ENCODE measurements at places on chromosomes 5 and 9. TPM values are rescaled to one million over a fixed set of nuclear protein-coding genes. Genes with fewer than 3 reads are reported as not detected.
A peak's percentile ranks its signal among the peaks of the same experiment; 100 is the strongest.

DNA sequence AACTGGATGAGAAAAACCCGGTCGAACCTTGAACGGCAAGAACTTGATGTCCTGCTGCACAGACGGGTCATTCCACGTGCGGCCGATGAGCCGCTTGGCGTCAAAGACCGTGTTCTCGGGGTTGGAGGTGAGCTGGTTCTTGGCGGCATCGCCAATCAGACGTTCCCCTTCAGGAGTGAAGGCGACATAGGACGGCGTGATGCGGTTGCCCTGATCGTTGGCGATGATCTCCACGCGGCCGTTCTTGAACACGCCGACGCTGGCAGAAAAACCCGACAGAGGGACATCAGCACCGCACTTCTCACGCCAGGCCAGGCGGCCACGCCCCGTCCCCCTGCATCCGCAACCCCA lies 519 bp downstream of the HSPA5 start:
- DNase-seq, result no peak

Gene MGAT1
- total RNA-seq, result 56.5 TPM

GRCh38 chr9:77839459-77840140 lies 191.5 kb upstream of the GNA14 start:
- DNase-seq, result no peak

Gene DCTN4
- 66.4 TPM for total RNA-seq

- no peak for DNase-seq
Measured at GRCh38 chr9:95063300-95063699, 254.2 kb downstream of the FANCC start.

GRCh38 chr9:93266521-93267001 lies 82.6 kb downstream of the WNK2 start:
- no peak for DNase-seq

GRCh38 chr5:122150215-122150614 lies 20.9 kb downstream of the ZNF474 start:
- no peak for DNase-seq

Gene ZNF618
- total RNA-seq, result 2.9 TPM

- no peak for DNase-seq
Measured at GRCh38 chr5:145598983-145599382, 236.2 kb downstream of the PRELID2 start.

GRCh38 chr5:60803712-60804111 lies 40.4 kb downstream of the ELOVL7 start:
- DNase-seq, result no peak

DNA sequence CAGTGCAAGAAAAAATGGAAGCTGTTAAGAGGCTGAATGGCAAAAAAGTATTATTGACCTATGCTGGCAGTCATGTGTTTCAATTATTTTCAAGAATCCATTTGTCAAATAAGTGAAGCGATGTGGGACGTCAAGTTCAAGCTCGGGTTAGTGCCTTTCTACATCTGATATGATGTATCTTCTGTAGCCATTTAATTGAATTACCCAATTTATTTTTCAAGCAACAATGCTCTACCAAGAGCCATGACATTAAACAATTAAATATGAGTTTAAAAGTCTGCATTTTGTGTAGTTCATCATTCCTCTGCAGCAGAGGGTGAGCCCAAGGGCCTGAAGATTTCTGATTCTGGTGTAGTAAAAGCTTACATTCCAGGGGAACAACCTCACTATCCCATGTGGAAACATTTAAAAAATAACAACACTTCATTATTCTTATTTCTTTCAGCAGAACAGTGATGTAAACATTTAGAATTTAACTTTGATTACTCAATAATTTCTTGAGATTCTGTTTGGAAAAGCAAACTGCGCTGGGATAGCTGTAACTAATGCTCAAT lies 619.7 kb upstream of the ARRDC3 start:
- DNase-seq, result no peak

Gene FBP2
- not detected for total RNA-seq

DNA sequence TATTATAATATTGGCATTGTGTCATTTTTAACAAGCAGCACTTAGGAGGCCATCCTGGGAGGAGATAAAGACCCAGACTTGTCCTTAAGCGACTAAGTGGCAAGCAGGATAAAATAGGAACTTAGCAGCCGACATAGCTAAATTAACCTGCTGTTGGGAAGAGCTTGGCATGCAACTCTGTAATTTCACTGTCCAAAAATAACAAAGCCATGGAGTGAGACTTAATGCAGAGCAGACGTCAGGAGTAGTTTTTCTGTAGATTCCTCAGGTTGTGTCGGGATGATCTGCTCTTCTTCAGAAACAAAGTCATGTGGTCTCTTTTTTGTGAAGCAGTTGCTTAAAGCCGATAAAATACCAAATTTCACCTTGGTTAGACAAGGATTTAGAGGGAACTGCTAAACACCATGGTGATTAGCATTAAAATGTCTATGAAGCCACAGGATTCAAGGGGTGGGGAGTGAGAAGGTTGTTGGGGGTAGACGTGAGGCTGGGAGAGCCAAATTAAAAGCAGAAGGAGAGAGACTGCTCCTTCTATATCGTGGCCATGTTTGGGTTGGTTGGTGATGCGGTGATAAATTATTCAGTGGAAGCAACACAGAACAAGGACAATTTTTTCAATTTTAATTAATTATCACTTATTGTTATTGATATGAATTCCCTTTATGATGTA lies 303.0 kb downstream of the CSNK1G3 start:
- DNase-seq, result peak; percentile 84

- no peak for DNase-seq
Measured at GRCh38 chr5:32261198-32261597, 51.5 kb downstream of the MTMR12 start.

DNA sequence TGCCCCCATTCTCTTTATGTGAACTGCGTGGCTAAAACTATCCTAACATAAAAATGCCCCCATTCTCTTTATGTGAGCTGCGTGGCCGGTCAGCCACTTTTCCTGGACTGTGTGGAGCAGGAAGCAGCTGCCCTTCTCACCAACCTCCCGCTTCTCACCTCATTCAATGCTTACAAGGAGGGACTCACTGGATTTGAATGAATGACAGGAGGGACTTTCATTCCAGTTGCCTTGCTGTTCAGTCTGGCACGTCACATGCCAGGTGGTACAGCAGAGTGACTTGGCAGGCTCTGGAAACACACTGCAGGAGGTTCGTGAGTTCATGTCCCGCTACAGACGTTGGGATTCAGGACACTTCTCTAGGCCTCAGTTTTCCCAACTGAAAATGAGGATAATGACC lies 60.2 kb upstream of the NFIL3 start:
- DNase-seq, result no peak

DNA sequence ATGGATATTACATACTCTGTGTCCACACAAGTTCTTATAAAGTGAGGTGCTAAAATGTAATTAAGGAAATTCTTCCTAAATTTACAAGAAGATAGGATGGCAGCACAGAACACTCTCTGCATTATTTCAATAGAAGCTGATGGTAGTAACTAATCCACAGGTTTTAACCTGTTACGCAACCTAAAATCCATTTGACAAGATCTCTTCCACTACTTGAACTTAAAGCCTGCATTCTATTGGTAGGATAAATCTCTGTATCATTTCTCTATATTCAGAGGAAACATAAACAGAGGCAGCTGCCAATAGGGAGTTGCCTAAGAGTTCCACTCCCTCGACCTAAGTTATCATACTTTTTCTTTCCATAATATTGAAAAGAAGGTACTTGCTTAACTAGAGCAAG lies 21.6 kb downstream of the CDC37L1 start:
- DNase-seq, result no peak

Gene PCDHA11
- total RNA-seq, result not detected

DNA sequence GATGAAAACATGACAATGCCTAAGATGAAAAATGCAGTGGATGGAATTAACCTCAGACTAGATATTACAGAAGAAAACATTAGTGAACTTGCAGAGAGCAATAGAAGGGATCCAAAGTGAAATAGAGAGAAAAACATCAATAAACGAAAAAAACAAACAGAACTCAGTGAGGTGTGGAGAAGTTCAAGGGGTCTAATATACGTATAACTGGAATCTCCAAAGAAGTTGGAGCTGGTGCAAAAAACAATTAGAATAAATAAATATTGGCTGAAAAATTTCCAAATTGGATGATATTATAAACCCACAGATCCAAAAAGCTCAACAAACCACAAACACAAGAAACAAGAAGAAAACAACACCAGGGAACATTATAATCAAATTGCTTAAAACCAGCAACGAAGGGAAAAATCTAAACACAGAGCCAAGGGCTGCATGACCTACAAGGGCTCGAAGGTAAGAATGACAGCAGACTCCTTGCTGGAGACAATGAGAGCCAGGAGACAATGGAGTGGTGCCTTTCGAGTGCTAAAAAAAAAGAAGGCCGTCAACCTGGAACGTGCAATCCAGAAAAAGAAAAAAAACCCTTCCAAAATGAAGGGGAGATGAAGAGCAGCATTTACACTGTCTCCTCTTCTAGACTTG lies 11.8 kb downstream of the FAM163B start:
- DNase-seq, result no peak

GRCh38 chr9:129909851-129910250 lies 74.6 kb downstream of the USP20 start:
- DNase-seq, result no peak

DNA sequence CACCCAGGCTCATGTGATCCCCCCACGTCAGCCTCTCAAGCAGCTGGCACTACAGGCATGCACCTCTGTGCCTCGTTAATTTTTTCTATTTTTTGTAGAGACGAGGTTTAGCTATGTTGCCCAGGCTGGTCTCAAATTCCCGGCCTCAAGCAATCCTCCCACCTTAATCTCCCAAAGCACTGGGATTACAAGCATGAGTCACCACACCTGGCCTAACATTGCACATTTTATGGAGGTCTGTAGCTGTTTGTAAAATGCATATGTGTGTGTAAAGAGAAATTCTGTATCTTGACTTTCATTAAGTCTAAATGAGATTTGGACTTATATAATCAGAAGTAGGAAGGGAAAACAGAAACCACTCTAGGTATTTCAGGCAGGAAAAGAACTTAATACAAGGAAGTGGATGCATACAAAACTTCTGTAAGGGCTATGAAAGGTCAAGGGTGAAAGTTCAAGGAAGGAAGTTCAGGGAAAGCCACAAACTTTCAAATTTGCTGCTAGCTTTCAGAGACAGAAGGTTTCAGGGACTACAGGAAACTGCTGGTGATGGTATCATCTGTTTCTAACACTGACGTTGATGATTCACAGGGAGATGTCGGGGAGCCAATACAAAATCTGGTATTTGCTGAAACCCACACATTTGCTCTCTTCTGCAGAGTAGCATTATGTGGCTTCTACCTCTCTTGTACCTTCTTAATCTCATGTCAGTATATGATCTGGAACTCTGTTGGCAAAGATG lies 209.4 kb downstream of the PIK3R1 start:
- DNase-seq, result no peak

- no peak for DNase-seq
Measured at GRCh38 chr5:77662635-77663034, 24.1 kb upstream of the OTP start.

Gene ACTBL2
- total RNA-seq, result not detected

DNA sequence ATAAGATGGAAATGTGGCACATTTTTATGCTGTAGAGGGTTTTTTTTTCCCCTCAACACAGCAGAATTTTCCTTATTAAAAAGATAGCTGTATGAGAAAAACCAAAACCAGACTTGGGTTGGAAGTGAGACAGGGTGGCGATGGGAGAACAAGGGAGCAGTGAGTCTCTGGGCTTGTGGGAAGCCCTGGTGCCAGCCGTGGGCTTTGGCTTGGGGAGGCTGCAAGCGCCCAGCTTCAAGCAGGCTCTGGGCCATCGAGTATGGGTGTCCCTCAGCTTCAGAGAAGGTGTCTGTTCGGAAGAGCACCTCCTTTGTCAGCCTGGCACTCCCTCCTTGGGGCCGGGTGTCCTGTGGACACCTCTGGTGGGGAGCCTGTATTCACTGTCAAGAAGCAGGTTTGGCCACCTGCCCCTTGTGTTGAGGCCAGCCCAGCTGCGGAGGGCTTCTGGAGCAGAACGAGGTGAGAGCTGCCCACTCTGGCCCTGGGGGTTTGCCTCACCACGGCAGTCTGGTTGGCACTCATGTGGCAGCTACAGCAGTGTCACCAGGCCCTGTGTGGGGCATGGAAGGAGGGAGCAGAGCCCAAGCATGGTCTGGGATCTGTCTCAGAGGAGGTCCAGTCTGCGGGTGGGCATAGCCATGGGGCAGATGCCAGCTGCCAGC lies 37.6 kb upstream of the ANGPTL2 start:
- no peak for DNase-seq

- DNase-seq, result no peak
Measured at GRCh38 chr9:36150574-36151315, 14.2 kb downstream of the GLIPR2 start.

- no peak for DNase-seq
Measured at GRCh38 chr9:113409481-113409880, 994 bp downstream of the POLE3 start.

DNA sequence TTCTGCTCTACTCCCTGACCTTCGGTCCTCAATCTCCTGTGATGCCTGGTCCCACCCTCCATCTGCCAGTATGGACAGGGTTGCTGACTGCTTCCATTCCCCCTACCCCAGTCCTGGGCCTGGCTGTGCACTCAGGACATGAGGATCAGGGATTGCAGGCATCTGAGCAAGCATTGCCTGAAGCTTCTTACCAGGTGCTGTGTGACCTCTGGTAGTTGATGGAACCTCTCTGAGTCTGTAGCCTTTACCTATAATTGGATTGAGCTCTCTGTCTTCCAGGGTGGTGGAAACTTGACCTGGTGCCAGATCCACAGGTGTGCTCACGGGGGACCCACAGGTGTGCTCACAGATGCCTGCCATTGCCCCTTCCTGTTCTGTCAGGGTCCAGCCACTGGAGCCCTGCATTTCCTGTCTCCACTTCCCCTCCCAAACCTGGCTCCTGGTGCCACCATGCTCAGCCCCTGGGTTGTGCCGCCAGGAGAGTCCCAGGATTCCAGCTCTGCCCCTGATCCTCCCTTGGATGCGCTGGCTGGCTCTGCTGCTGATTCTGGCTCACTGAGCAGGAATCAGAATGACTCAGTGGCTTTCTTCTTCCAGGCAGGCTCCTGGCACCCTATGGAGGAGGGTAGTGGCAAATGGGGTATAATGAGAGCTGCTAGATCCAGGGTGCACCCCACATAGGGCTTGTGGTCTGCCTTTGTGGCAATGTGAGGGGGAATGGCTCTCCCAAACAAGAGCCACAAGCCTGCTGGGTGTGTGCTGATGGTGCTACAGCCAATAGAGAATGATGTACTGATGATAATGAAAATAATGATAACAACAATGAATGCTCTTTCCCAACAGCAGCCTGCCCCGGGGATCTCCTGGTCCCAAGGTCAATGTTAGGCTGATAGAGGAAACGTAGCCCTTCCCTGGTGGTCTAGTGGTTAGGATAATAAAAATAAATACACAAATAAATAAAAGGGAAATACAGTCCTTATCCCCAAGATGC lies 35.2 kb upstream of the PSD2 start:
- DNase-seq, result no peak

- no peak for DNase-seq
Measured at GRCh38 chr5:107873877-107874276, 203.1 kb upstream of the EFNA5 start.

Gene IGFBPL1
- total RNA-seq, result 2.1 TPM

Gene CEL
- 0.26 TPM for total RNA-seq

GRCh38 chr5:136090319-136090718 lies 42.3 kb upstream of the SMAD5 start:
- no peak for DNase-seq

GRCh38 chr5:75055727-75056144 lies 3.4 kb upstream of the GCNT4 start:
- no peak for DNase-seq
